Fibroblast of lung (primary cell): ENCODE measurements at places on chromosomes 5 and 9.

DNA sequence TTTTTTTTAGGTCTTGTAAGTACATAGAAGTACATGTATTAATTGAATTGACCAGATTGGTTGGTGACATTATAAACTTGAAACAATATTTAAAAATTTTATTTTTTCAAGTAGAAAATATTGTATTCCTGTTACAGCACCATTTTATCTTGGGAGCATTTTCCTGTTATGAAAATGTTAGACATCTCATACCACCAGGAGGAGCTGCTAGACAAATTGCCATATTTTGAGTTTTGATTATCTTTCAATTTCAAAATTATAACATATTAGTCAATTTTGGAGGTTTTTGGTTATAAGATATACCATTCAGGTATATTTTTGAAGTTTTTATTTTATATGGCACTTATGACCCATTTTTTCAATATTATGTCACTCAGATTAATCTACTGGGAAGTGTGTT is 84.4 kb downstream of the CNTLN start:
- peak; percentile 33 for DNase-seq

DNA sequence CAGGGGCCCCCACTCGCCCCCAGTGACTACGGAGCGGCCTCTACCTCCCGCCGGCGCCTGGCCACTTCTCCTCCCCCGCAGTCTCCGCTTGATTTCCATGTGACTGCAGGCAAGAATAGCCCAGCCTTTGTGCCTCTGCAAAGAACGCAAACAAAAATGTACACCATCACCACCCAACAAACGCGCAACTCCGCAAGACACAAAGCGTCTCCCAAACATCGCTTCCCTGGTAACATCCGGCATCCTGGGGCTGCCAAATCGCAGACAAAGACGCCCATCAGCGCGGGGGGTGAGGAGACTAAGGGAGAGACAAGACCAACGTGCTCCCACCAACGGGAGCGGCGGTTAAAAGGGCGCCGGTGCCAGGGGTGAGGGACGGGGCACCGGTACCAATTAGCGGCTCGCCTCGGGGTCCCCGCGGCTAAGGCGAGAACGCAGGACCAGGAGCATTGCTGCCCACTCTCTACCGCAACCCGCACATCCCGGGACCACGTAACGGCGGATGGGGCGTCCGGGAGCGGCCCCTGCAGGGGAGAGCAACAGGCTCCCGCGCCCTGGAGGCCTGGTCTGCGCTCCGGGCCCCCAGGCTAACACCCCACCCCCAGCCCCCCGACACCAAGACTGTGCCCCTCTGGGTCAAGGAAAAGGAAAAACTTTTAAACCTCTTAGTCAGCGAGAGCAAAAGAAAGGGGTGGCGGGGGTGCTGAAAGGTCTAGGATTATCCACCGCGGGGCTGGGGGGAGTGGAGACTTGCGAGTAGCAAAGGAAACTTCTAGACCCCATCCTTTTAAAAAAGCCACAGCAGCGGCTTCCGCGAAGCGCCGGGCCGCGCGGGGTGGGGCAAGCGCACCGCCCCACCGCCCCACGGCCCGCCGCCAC is 885 bp downstream of the MPDZ start:
- DNase-seq, result peak; percentile 83

DNA sequence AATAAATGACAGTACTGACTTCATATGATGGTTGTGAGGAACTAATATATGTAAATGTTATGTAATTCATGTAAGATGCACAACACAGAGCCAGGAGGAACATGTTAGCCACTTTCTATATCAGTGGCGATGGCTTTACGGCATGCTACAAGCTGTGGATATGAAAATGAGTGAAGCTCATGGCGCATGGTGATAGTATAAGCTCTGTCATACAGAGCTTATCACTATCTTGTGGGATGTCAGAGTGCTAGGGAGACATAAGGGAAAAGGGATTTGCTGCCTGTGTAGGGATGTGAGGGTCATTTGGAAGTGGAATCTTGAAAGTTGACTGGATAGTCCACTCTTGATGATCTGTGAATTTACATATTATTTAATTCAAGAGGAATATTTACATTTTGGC is 13.6 kb downstream of the CPEB4 start:
- no peak for DNase-seq

DNA sequence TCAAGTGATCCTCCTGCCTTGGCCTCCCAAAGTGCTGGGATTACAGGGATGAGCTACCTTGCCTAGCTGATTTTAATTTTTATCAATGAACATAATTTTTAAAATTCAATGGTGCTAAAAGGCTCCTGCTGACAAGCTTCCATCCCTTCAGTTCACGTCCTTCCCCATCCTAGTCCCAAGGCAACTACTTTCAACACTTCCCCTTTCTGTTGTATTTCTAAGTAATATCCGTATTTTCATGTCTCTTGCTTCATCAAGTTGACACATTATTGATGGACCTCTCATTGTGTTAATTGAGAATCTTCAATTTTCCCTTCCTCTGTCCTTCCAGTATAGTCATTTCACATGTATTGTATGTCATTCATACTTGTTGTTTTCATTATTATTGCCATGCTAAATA is 93.8 kb upstream of the RASGRF2 start:
- DNase-seq, result no peak

- DNase-seq, result no peak
Measured at GRCh38 chr9:117413346-117414219, 1.3 kb downstream of the ASTN2 start.

GRCh38 chr5:103929338-103930013 is 366.9 kb upstream of the NUDT12 start:
- peak; percentile 43 for DNase-seq

DNA sequence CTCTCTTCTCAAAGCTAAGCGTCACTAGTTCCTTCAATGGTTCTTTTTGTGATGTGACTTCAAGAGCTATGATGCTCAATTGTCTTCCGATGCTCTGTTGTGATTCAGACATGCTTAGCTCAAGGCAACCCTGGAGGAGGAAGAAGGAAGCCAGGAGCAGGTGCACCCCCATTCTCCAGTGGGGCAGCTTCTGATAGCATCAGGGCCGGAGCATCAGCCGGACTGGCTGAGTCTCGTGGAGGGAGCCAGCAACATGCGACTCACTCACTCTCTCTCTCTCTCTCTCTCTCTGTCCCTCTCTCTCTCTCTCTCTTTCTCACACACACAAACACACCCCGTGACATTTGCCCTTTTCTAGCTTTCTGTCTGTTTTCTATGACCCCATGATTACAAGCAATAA is 140.2 kb downstream of the HSD17B3 start:
- no peak for DNase-seq

DNA sequence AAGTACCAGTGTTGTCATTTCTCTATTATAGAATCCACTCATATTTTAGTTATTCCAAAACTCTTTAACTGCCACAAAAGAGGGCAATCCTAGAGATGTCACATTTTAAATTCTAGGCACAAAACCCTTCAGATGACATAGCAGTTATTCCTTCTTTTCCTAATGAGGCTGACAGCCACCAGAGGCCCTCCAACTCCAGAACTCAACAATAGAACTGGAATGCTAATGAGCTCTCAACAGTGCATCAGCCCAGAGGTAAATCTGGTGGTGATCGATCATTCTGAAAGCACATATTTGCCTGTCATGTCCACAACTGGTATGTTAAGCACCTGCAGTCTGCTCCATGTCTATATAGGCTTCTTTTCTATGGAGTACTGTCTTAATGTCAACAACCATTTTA is 40.2 kb upstream of the RAB3C start:
- DNase-seq, result no peak

DNA sequence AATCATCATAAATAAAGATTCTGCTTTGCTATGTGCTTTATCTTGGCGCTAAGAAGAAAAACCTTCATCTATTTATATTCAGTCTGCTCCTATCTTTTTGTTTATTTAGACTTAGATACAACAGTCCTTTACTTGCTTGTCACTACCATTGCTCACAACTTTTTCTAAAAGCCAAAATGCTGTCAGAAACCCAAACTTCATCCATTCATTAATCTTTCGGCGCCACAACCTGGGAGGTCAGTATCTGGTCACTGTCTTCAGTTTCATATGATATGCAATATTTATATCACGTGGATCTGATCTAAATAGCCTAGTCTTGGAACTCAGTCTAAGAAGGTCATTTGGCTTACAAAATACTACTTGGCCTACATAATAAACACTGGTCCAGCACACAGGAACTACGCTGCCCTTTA is 159.3 kb upstream of the TARS1 start:
- DNase-seq, result peak; percentile 60

- DNase-seq, result peak; percentile 41
Measured at GRCh38 chr5:41707853-41708603, 162.2 kb downstream of the OXCT1 start.

GRCh38 chr5:102961671-102962070 is 158.3 kb downstream of the GIN1 start:
- DNase-seq, result no peak

DNA sequence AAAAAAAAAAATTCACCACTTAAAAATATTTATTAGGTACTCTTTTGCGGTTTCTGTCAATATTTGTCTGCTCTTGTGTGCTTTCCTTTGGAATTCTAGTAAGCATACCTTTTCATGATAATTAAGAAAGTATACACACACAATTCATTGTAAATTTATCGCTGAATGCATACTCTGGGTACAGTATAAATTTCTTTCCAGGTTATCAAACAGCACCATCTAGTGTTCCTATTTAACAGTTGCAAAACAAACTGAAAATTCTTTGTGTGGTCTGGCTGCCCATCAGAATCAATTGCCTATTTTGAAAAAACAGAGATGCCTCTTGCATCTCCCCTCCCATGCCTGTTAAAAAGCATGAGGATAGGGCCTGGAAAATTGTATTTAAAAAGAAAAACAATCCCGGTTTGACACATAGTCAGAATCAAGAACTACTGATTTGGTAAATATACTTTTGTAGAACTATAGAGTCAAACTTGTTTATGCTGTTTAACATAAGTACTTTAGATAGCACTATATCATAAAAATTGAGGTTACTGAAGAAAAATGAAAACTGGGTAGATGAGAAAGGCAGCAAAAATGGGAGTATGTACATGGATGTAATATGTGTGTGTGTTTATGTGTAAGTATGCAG is 16.2 kb downstream of the PGGT1B start:
- peak; percentile 60 for DNase-seq
